ENCODE measurements at places on chromosomes 5 and 9.

GRCh38 chr5:125070961-125071360, 324.5 kb upstream of the ZNF608 start:
- no peak for DNase-seq

- no peak for DNase-seq
Observed at GRCh38 chr5:39519566-39520231, 94.9 kb upstream of the DAB2 start.

DNA sequence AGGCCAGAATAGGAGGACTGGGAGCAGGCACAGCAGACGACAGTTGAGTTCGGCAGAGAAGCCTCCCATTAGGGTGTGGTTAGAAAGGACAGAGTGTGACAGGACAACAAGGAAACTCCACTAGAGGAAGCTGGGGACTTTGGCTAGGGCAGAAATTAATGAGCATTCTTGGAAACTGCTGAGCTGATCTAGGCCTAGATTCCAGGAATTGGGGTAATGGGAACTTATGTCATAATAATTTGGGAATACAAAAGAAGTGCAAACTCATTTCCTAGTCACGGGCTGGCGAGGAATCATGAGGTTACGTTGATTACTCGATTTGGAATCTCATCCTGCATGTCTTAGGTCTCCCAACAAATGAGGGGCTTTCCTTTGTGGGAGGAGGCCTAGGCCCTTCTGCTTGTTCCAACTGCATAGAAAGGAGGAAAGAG, 144.6 kb upstream of the RPS23 start:
- DNase-seq = no peak

DNA sequence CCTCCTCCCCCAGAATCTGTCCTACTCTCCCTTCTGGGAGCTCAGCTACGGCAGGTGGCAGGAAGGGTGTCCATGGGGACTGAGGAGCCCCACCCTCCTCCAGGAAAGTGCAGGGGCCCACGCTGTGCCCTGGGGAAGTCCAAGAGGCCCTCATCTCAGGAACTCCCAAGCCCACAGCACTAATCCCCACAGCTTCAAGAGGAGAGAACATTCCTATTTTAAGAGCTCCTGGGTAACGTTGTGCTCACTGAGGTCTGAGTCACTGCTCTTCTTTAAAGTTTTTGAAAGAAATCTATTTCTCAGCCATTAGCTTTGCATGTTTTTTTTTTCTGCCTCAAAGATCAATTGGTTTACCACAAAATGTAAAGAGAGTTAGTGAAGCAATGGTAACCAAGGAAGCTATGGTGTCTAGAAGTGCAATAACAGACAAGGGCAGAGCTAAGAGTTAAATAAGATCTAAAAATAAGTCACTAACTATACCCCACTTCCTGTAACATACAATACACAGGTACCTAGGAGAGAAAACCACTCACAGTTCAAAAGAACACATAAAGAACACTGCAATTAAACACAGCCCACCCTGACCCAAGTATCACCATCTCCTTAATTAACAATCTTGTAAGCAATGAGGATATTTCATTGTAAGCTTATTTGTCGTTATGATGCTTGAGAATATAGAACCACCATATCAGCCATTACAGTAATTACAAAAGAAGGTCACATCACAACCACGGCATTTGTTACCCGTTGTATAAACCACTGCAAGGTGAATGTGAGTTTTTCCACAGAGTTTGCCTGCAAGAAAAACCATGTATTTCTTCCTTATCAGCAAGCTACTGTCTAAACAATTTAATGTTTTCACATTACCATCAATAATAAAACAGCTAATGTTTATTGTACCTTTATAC, 382.3 kb upstream of the SLC30A5 start:
- peak; percentile 16 for DNase-seq

DNA sequence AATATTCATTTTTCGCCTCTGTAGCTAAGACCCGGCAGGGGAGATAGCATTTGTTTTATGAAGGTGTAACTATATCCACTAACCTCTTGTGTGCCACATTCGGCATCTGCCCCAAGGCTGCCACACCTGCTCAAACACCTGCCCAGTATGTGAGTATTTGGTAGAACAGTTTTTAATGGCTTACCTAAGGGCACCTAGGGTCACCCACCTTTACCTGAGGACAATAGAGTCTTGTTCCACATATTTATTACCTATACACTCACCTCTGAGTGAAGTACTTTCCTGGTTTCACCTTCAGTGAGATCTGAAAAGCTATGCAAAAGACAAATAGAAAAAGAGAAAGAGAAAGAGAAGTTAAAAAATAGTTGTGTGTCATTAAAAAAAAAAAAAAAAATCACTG, 68.0 kb upstream of the PIP5K1B start:
- no peak for DNase-seq

DNA sequence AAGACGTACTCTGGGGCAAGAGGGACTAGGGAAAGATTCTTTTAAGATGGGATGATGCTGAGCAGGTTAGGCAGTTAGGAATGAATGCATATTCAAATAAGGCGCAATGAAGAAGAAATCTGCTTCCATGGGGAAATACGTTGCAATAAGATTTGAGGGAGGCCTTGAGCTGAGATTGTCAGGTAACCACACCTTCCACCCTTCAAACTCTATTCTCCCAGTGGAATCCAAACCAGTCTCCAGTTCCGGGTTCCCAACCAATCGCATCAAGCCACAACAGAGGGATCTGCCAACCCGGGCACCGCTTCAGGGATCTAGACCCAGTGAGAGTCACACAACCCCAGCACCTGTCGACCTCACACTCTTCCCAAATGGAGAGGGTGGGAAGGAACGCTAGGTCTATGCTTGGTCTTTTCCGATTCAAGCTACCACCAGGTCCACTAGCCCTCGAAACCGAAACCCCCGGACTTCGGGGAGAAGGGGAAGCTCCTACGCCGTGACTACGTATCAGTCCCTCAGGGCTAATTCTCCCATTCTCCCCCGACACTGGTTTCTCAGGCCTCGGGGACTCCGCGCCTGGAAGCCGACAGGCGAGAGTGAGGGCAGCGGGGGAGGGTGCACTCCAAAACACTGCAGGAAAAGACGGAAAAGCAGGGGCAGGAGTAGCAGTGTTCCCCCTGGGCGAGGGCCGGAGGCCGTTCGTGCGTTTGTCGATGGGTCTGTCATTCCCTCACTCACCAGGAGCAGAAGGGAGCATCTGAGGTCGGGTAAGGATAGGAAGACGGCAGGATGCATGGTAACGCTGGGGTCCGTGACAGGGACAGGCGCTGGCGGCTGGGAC, 534 bp downstream of the ERP44 start:
- DNase-seq = peak; percentile 79

- DNase-seq = no peak
Observed at GRCh38 chr5:83662558-83662957, 58.1 kb downstream of the HAPLN1 start.

DNA sequence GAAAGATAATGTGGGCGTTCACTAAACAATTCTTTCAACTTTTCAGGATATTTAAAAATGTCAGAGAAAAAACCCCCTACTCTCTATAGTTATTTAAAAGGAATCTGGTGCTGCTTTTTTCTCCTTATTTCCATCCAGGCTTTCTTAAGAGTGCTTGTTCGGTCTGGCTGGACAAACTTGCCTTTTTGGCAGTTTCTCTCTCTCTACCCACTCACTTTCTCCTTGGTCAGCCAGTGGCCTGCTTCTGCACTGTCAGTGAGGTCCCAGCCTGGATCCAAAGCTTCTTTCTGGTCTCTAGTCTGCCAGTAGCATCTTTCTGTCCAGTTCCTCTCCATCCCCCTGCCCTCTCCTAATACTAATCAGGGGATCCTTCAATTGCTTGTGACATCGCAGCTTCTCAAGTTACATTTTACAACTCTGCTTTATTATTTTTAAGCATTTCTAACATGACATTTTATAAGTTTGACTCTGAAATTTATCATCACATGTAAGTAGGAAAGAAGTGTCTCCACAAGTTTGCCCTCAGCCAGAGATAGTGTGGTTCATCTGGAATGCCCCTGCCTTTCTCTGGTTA, 50.4 kb downstream of the PIK3R1 start:
- no peak for DNase-seq

DNA sequence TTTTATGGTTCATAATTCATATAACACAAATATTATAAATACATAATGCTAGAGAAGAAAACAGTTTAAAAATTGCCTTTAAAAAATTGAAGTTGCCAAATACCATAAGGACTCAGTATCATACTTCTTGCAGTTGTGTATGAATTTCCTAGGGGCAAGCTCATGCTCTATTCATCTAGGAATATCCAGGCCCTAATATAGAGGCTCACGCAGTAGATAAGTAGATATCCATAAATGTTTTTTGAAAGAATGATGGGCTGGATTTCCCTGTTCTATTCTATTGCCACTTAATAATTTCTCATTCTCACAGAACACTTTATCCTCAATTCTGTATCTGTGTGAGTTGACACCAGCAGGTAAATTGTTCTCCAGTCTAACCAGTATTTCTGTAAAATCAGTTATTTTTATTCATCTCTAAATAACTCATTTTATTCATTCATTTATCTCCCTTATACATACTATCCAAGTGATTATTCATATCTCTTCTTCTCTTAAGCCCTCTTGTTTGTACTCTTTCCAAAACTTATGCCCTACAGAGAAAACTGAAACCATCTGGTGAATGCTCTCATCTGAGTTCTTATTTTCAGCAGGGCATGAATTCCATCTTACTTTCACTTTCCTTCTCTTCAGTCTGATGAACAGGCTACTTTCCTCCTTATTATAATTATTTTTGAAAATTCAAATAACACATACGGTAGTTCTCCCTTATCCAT, 97.1 kb downstream of the SLC44A1 start:
- no peak for DNase-seq

DNA sequence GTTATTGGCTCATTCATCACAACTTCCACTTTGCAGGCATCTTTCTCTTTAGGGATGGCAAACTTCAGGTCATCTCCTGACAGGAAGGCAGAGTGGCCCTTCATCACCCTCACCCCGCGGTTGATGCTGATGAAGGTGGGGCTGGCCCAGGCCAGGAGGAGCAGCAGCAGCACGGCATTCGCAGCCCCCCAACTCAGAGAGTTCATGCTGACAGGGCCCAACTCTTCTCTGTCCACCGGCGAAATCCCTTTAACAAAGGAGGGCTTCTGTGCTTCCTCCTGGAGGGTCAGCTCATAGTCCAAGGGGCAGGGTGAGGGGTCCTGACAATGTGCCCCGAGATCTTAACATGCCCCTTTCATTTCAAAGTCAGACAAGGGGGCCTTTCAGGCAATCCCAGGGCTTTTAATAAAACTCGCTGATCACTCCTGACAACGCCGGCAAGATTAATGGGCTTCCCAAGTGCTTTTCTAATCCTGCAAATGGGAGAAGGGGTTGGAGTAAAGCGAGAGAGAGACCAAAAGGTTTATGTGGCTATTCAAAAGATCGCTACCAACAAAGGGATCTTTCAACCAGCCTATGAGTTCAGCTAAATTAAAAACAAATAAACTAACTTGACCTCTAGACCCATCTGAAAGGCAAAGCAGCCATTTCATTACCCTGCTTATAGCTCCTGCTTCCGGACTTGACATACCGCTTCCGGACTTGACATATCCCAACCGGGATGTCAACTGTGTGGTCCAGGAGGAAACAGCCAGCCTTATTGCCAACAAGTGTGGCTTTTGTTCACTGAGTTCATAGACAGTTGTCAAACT, 41.2 kb downstream of the FREM1 start:
- no peak for DNase-seq

DNA sequence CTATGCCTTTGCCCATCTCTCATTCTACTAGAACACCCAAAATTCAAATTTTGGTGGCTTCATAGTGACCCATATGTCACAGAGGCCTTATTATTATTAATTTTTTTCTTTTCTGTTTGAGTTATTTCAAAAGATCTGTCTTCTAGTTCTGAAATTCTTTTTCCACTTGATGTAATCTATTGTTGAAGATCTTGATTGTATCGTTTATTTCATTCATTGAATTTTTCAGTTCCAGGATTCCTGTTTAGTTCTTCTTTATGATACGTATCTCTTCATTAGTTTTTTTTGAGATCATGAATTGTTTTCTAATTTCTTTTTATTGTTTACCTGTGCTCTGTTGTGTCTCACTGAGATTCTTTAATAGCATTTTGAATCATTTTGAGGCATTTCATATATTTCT, 24.6 kb upstream of the APBA1 start:
- no peak for DNase-seq

DNA sequence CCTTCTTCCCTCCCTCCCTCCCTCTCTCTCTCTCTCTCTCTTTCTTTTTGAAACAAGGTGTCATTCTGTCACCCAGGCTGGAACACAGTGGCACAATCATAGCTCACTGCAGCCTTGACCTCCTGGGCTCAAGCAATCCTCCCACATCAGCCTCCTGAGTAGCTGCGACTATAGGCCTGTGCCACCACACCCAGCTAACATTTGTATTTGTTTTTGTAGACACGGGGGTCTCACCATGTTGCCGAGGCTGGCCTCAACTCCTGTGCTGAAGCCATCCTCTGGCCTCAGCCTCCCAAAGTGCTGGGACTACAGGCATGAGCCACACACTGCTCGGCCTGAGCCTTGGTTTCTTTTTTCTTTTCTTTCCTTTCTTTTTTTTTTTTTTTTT, 45.8 kb downstream of the PLPP7 start:
- no peak for DNase-seq

- DNase-seq = peak; percentile 52
Observed at GRCh38 chr5:84383816-84384603, 670 bp downstream of the EDIL3 start.

DNA sequence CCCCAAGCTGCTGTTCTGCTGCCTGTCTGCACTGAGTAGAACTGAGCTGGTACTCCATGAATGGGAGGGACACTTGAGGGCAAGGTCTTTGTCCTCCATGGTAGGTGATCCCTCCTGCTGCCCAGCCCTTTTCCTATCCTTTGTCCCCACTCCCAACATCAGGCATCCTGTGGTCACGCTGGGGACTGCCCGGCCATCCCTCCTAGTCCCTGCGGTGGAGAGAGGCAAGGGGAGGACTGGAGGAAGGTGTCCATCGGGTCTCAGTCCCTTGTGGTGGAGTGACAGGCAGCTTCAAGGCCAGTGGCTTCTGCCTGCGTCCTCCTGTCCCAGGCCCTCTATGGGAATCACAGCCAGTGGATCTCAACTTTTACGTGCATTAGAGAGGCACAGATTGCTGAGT, 25.9 kb downstream of the ROR2 start:
- no peak for DNase-seq

DNA sequence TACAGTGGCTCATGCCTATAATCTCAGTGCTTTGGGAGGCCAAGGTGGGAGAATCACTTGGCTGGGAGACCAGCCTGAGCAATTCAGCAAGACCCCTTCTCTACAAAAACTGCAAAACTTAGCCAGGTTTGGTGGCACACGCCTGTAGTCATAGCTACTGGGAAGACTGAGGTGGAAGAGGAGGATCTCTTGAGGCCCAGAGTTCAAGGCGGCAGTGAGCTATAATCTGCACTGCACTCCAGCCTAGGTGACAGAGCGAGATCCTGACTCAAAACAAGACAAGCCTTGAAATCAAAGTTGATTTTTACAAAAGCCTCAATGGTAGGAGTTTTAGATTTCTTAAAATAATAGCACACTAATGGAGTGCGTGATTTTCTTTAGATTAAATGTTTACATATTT, 14.6 kb downstream of the UBE2D2 start:
- DNase-seq = no peak

DNA sequence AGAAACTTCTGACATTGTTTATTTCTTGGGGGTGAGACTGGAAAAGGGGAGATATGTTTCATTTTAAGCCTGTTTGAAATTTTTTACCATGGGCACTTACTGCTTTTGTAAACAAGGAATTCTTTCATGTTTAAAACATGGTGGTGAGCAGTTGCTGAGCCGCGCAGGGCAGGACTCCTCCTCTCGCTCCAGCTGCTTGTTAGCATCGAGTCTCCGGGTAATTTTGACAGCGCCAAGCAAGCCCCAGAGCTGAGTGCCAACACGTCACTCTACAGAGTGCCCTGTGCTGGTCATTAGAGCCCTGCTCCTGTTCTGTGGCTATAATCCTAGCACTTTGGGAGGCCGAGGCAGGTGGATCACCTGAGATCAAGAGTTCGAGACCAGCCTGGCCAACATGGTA, 116.5 kb upstream of the MSX2 start:
- no peak for DNase-seq

GRCh38 chr5:107532169-107532878, 138.4 kb downstream of the EFNA5 start:
- DNase-seq = no peak

Measured in hepatocyte (in vitro differentiated cells).